Nucleus accumbens (tissue), 56 donors: ENCODE measurements at places on chromosomes 4 and X.

DNA sequence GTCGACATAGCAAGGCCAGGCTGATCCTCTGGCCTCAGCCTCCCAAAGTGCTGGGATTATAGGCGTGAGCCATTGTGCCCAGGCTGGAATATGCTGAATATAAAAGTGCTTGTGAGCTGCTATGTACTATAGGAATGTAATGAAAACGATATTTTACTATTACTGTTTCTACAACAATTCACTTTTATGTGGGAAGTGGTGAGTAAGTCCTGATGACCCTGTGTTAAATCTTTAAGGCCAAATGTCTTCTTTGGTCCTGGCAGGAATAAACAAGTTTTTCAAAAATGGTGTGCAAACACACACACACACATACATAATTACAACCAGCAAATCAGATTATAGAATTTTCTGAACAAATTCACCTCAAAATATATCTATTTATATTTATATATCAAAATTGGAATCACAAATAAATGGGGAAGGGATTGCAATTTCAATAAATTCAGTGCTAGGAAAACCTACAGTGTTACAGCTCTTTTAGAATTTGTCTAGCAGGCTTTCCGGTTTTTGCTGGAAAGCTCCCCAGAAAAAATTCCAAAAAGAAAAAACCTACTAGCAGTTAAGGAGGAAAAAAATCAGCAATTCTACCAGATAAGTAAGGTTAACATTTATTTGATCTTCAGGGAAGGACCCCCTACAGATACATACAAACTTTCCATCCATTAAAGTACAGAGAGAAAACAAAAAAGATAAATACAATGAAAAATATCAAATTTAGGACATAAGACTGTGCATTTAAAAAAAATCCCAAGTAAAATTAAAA lies 17.9 kb downstream of the SMIM14 start:
- DNase-seq: no peak

DNA sequence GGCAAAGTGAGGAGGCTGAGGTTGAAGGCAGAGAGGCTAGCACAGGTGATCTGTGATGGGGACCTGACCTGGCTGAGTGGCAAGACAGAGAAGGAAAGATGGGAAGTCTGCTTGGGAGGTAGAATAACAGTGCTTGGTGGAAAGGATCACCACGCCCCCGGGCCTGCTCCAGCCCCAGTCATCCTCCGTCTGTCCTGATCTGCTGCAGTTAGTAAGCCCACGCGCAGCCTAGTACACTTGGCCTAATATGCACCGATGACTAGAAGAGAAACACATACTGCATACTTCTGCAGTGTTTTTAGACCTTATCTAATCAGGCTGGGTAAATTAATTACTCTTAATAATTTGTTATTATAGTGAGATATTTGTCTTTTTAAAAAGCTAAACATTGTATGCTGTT lies 103.7 kb upstream of the KLF3 start:
- DNase-seq: no peak

- DNase-seq: no peak
Observed at GRCh38 chrX:68041110-68041509, 392.2 kb downstream of the OPHN1 start.

GRCh38 chr4:80076681-80077080 lies 3.7 kb upstream of the ANTXR2 start:
- no peak for DNase-seq

- DNase-seq: no peak
Observed at GRCh38 chr4:57243076-57243475, 132.9 kb upstream of the IGFBP7 start.

DNA sequence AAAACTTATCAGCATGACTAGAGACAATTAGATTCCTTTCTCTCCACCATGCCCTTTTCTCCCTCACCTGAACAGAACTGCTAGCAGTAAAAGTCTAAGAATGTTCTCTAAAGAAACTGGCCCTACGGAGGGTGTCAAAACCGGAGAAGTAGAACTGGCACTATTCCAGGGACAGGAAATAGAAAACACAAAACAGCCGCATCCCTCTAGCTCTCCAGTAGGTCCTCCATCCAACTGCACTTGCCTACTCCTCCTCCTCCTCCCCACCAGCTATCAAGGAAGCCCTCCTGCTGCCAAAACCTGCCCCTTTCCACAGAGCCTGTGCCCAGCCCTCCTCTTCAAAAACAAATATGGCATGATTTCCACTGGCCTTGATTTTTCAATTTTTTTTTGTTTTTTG lies 28.4 kb downstream of the FUNDC1 start:
- DNase-seq: no peak

DNA sequence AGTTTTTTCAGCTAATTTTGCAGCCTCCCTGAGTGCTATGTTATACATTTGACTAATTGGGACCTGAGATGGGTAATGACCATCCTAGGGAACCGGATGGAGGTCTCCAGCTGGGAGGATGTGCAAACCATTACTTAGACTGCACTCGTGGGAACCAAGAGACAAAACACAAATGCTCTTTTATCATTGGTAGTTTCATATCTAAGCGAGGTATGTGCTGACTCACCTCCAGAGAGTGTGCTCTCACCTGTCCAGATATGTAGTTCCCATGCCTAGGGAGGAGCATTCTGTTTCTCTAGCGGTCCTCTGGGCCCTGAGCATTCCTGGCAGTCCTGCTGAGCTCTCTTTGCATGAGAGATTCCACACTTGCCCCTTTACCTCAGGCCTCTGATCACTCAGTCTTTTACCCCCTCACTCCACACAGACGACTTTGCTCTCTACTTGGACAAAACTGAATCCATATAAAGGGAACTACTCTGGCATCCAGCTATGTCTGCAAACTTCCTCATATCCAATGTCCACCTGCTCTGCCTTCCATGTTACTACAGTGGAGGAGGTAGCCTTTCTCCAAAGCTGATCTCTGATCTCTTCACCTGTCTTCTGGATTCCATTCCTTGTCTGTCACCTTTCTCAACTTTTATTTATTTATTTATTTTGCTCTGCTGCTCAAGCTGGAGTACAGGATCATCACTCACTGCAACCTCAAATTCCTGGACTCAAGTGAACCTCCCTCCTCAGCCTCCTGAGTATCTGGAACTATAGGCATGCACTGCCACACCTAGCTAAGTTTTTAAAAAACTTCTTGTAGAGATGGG lies 88.4 kb downstream of the LRP2BP start:
- DNase-seq: no peak

DNA sequence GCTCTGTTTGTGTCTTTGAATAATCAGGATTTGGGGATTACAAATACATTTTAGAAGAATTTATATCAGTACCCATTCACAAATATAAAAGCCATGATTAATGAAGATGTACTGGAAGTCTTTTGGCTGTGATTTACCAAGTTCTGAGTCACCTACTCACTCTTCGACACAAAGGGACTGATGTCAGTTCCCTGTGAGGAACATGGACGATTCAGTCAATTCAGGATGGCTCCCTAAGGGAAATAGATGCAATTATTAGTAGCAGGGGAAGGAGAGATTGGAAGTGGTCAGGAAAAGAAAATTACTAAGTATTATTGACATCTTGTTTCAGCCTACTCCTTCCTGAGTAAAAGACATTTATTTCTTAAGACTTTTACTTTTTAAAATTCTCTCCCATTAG lies 550.7 kb upstream of the SLIT2 start:
- DNase-seq: no peak
